ENCODE measurements at places on chromosomes 6 and 20. TPM values are rescaled to one million over a fixed set of nuclear protein-coding genes. Genes with fewer than 3 reads are reported as not detected.

DNA sequence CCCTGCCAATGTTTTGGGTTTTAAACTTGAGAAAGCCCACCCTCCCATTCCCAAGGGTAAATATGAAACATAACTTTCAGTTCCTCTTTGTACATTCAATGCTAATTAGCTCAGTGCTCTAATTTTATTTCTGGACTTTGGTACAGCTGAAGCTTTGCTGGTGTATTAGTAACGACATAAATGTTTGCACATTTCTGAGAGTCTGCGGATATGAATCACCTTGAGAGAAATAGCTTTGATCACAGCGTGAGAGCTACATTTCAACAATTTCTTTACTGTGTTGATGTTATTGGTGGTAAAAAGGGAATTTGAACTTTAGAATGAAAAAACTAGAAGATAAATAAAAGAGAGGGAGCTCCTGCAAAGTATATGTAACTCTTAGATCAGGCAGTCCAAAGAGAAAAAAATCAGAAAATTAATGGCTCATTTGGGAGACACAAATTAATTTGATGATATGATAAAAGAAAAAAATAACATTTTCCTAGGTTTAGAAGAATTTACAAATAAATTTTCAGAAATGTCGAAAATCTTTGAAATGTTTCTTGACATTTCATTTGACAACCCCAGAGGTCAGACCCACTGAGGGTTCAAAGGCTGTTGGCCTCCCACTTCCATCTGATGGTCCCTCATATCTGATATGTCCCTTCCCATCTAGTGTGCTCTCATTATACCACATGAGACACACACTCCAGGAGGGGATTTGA is 38.5 kb upstream of the CAP2 start:
- DNase-seq = no peak

DNA sequence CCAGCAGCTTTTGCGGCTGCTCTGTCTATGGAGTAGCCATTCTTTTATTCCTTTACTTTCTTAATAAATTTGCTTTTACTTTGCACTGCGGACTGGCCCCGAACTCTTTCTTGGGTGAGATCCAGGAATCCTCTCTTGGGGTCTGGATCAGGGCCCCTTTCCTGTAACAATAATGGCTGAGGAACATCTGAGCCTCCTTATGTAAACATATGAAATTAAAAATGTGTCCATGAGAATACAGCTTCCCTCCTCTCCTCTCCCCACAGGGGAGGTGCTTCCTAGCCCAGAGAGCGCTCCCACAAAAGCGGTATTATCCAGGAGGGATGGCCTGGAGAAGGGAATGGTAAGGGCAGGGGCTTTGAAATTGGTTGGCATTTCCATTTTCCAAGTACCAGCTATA is 81.1 kb downstream of the PSMG4 start:
- no peak for DNase-seq

GRCh38 chr20:6081236-6081635 is 27.4 kb upstream of the LRRN4 start:
- DNase-seq = no peak

DNA sequence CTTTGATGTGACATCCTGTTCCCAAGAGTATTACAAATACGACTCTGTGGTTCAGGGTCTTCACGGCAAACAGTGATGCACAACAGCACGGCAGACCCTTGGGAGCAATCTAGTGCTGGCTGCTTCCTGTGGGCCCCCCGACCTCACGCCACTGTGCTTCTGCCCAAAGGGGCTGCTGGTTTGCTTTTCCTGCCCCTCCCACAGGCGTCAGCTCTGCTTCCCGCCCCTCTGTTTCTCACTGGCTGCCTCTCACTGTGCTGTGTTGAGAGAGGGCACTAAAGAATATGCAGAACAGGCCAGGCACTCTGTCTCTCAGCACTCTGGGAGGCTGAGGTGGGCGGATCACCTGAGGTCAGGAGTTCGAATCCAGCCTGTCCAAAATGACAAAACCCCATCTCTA is 554.5 kb upstream of the AGPAT4 start:
- no peak for DNase-seq

DNA sequence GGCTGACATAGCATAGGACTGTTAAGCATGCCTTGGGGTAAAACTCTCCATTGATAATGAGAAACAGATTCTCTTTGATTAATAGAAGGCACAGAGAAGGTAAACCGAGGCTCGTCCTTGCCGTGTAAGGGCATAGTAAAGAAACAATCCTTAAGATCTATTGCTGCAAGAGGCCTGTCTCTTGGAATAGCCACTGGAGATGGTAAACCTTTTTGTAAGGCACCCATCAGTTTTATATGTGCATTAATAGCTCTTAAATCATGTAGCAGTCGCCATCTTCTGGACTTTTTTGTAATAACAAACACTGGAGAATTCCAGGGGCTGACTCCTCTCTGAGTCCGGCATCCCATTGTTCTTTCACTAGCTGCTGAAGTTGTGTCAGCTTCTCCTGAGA is 8.4 kb upstream of the ABHD12 start:
- DNase-seq = peak; percentile 38

GRCh38 chr20:62455929-62456328 is 19.9 kb downstream of the GATA5 start:
- no peak for DNase-seq

GRCh38 chr20:10313701-10314100 is 95.1 kb downstream of the SNAP25 start:
- no peak for DNase-seq

GRCh38 chr20:61352346-61353260 is 100.5 kb downstream of the CDH4 start:
- DNase-seq = no peak

- no peak for DNase-seq
Observed at GRCh38 chr6:147078602-147079001, 125.6 kb upstream of the STXBP5 start.

GRCh38 chr20:12093057-12093796 is 175.5 kb downstream of the BTBD3 start:
- DNase-seq = no peak

DNA sequence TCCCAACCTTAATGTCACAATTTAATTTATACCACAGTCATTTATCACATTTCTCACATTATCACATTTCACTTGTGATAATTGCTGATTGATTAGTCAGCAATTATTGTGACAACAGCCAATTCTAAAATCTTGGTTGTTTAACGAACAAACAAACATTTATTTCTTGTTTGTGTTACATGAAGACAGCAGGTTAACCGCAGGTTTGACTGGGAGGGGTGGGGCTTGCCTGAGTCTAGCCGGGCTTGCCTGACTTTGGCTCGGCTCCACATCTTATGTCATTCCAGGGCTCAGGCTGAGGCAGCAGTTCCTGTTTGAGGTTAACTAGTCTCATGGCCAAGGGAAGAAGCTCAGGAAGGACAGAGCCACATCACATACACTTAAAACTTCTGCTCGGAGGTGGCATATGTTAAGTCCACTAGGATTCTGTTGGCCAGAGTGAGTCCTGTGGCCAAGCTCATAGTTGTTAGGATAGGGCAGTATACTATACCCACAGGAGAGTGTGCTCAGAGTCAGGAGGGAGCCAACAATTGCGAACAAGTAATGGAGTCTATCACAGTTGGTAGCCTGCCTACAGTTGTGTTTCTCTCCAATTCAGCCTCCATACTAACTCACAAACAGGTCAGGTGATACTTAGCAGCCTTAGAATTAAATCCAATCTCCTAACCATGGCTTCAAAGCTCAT is 90.0 kb upstream of the IFNGR1 start:
- DNase-seq = peak; percentile 24

DNA sequence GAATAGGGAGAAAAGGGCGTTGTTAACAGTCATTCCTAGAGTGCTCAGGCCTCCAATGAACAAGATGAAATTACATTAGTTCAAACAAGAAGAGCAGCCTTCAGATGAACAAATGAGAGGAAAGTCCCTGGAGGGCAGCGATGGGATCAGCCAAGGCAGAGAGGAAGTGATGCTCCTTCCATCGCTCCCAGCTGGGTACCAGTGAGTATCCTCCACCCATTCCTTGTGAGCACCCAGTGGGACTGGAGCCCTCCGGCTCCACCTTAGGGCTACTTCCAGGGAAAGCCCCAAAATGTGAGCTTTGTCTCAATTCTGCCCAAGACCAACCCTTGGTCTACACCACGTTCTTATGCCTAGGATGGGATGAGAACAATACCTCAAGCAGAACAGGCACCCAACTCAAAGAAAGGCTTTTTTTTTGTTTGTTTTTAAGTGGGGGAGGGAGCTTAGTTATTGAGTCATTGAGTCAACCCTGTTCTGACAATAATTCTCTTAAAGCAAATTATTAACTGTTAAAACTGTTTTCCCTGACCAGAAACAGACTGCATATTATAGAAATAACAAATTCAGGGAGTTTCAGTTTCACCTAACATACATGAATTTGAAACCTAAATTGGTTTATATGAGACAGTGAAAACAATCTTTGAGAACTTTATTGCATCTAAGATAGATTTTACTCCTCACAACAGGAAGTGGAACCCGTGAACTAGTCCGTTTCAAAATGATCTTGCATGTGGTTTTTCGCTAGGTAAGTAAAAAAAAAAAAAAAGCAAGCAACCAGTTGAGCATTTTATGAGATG is 106.9 kb downstream of the IPCEF1 start:
- DNase-seq = peak; percentile 7

DNA sequence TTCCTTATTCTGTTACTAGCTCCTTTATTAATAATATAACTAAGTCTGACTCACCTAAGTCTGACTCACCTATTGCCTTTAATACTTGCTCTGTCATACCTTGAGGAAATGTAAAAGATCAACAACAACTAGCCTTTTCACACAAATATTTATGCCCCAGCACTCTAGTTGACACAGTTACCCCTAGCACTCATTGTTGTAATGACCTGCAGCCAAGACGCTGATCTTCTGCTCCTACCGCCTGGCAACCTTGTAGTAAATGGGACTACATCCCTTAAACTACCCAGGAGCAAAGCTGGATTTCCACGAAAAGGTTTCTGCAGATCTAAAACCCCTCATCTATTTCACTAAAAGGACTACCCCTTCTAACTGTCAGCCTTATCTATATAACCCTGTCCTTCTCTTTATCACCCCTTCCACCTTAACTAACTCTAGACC is 90.0 kb downstream of the PLG start:
- DNase-seq = no peak

DNA sequence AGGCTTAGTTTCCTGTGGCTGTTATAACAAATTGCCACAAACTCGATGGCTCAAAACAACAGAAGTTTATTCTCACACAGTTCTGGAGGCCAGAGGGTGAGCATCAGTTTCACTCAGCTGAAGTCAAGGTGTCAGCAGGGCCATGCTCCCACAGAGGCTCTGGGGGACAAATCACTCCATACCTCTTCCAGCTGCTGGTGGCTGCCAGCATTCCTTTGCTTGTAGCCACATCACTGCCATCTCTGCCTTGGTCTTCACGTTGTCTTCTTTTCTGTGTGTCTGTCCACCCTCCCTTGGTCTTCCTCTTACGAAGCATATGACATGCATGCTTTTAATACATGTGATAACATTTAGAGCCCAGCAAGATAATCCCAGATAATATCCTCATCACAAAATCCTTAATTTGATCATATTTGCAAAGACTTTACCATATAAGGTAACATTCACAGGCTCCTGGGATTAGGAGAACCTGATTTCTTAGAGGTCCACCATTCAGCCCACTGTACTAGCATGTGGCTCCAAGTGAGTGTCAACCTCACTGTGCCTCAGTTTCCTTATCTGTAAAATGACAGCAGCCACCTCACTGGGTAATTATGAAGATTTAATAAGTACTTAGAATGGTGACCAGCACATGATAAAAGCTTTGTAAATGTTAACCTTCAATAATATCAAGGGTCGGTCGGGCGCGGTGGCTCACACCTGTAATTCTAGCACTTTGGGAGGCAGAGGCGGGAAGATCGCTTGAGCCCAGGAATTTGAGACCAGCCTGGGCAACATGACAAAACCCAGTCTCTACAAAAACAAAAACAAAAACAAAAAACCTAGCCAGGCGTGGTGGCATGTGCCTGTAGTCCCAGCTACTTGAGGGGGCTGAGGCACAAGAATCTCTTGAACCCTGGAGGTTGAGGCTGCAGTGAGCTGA is 14.7 kb upstream of the PTGIS start:
- no peak for DNase-seq

- DNase-seq = no peak
Observed at GRCh38 chr6:16450285-16450684, 211.9 kb downstream of the GMPR start.

- no peak for DNase-seq
Observed at GRCh38 chr6:37492236-37492972, 7.3 kb downstream of the CCDC167 start.

GRCh38 chr6:19838442-19839236 is 1.5 kb downstream of the ID4 start:
- no peak for DNase-seq

DNA sequence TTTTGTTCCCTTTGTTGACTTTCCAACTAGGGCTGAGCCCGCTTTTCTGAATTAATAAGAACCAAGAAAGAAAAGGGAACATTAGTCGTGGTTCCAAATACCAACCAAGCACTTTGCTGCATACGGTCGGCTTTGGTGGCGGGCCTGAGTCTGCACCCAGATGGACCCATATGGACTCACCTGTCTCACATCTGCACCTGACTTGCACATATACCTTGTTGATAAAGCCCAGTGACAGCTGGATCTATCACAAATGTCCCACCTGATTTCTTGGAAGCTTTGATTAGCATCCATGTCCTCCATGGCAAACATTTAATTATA is 39.0 kb downstream of the TPD52L1 start:
- no peak for DNase-seq

DNA sequence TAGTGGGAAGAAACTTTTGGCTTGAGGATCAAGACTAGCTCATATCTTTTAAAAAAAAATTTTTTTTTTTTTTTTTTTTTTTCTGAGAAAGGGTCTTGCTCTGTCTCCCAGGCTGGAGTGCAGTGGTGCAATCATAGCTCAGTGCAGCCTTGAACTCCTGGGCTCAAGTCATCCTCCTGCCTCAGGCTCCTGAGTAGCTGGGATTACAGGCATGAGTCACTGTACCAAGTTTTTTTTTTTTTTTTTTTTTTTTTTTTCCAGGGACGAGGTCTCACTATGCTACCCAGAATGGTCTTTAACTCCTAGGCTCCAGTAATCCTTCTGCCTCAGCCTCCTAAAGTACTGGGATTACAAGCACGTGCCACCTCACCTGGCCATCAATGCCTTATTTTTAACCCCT is 27.9 kb downstream of the GCLC start:
- DNase-seq = no peak

The RHAG gene
- polyA plus RNA-seq = not detected

The HLA-DQA2 gene
- polyA plus RNA-seq = 164 TPM

The ENPP4 gene
- 4.3 TPM for polyA plus RNA-seq

The FGD2 gene
- 63.1 TPM for polyA plus RNA-seq

The RNF5 gene
- polyA plus RNA-seq = 85.9 TPM

The MANEA gene
- 4.4 TPM for polyA plus RNA-seq

The FLRT3 gene
- polyA plus RNA-seq = not detected

The TTLL9 gene
- polyA plus RNA-seq = 0.43 TPM

The EDN3 gene
- polyA plus RNA-seq = not detected

The GINS1 gene
- 1.8 TPM for polyA plus RNA-seq

The SPINT3 gene
- not detected for polyA plus RNA-seq

Measured in naive B cell (primary cell).